Fibroblast of skin of abdomen (primary cell): ENCODE measurements at places on chromosomes 16 and 17.

DNA sequence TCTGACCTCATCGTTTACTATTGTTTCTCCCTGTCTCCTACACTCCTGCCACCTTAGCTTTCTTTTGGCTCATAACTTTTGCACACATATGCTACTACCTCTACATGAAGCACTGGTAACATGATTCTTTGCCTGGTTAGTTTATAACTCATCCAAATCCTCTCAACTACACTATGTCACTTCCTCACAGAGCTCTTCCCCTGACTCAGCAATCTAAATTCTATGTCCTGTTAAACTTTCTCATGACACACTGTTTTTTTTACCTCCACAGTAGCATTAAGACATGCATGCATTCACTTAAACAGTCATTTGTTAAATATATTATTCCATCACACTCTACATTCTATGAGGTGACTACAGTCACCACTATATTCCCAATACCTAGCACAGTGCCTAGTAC lies 19.7 kb downstream of the APPBP2 start:
- DNase-seq: peak; percentile 87

- DNase-seq: no peak
These were observed 15.7 kb downstream of the SLC16A3 start for GRCh38 chr17:82244413-82245133.

DNA sequence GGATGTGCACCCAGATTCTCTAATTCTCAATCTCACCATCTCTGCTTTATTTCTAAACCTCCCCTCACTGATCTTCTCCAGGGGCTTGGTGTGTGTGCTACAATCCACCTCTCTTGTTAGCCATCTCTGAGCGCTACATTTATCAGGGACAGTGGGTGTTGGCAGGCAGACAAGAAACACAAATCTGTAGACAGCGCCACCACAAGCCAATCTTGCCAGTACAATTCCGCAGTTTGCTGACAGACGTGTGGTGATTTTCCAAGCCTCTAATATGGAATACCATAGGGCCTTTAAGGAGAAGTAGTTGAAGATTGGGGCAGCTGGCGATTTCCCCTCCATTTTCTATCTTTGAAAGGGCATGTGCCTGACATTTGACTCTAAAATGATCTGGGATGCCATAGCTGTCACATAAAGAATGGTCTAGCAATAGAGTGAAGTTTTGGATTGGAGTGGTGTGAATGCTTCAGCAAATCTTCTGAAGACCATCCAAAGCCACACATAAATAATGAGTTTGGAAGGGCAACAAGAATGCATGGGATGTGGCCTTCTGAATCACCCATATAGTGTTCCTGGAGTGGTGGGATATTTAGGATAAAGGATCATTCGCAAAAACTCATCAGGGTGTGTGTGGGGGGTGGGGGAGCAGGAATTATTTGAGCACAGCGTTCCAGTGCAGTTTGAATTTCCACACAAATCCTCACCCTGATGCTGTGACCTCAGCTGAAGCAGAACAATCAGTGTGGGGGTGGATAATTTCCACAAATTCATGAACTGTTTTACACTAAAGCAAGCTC lies 12.0 kb upstream of the ANKFN1 start:
- DNase-seq: peak; percentile 92

GRCh38 chr17:80649200-80649644 lies 104.6 kb downstream of the RPTOR start:
- no peak for DNase-seq

DNA sequence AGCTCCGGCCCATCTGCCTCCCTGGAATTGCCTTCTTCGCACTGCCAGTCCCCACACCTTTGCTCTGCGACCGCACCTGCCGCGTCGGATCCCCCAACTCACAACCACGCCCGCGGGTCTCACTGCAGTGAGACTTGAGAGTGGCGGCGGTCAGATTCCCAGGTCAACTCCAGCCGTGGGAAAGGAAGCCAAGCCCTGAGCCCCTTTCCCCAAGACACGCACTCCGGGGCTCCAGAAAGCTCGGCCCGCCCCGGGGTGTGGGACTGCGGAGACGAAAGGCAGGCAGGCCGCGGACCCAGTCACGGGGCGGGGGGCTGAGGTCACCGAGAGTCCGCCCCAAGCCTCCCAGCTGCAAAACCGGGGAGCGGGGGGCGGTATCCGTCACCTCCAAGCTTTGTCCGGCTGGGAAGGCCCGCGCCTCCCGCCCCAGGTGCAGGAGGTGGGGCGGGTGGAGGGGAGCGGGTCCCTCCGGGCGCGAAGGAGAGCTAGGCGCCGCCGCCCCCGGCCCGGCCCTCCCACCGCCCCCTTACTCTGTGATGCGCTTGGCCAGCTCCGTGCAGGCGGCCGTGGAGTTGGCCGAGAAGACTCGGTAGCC lies 615 bp downstream of the PRPSAP1 start:
- DNase-seq: no peak
